Cortex of kidney (tissue), 1 donor: ENCODE measurements at places on chromosomes 3 and 15.

GRCh38 chr3:66381626-66382025 lies 119.2 kb downstream of the LRIG1 start:
- no peak for DNase-seq

GRCh38 chr15:68364028-68364659 lies 67.8 kb downstream of the ITGA11 start:
- DNase-seq, result no peak

- no peak for DNase-seq
These were observed 766.7 kb upstream of the GOLIM4 start for GRCh38 chr3:168862466-168862865.

- DNase-seq, result no peak
These were observed 37.5 kb downstream of the ZBTB11 start for GRCh38 chr3:101639280-101639963.
